HepG2 (cell line): ENCODE measurements at places on chromosomes 5 and 9. TPM values are rescaled to one million over a fixed set of nuclear protein-coding genes. Genes with fewer than 3 reads are reported as not detected.

GRCh38 chr5:109668237-109668636 lies 21.5 kb upstream of the MAN2A1 start:
- no peaks in the 10 kb centered on the region for H3K4me1 ChIP-seq
- H3K27ac ChIP-seq = no peak overlapping the region
- peaks cover 12% of the 10 kb centered on the region; the same call in 2 of the 3 replicates for H3K27me3 ChIP-seq

DNA sequence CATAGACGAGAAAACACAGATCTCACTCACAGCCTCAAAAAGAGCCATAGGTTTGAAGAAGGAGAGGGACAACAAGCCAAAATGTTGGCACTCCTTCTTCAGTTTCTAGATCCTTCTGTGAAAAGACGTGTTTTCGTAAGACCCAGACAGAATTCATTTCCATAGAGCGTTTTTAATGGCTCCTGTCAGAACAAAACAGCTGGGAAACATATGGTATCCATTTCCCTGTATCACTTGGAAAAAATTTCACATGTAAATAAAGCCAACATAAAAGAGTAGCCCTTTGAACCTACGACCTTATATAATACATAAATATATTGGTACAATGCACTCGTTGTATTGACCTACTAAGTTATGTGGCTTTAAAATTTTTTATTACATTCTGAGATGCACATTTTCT lies 108.1 kb downstream of the SNCAIP start:
- no peaks in the 10 kb centered on the region for H3K36me3 ChIP-seq
- H3K4me1 ChIP-seq = no peaks in the 10 kb centered on the region
- H3K27me3 ChIP-seq = no peaks in the 10 kb centered on the region
- DNase-seq = no peak

DNA sequence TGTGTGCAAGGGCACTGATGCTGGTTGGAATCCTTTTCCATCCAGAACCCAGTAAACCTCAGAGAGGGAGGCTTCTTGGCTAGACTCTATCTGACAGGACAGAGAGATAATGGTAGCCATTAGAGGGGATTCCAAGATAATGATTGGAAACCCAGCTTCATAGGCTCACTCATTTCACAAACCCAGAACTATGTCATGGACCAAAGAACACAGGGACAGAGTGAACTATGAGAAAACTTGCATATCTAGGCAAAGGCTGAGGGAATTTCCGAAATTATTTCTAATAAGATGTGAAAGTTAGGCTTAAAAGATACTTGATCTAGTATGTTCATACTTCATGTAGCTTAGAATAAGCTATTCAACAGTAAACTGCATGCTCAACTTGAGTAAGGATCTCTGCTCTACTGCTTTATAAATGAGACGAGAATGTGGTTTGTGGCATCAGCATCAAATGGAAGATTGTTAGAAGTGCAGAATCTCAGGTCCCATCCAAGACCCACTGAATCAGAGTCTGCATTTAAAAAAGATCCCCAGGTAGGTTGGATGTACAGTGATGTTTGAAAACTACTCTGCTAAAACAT lies 261.4 kb downstream of the DMRT2 start:
- no peak overlapping the region for H3K4me3 ChIP-seq
- H3K4me1 ChIP-seq = no peaks in the 10 kb centered on the region
- DNase-seq = no peak
- H3K36me3 ChIP-seq = no peaks in the 10 kb centered on the region
- H3K27ac ChIP-seq = no peak overlapping the region
- H3K27me3 ChIP-seq = no peaks in the 10 kb centered on the region

- peaks cover 13% of the 10 kb centered on the region for H3K27me3 ChIP-seq
- no peak overlapping the region for H3K27ac ChIP-seq
- peak overlapping the region; percentile 33; the same call in 1 of the 2 replicates for H3K4me3 ChIP-seq
- DNase-seq = no peak
- H3K36me3 ChIP-seq = no peaks in the 10 kb centered on the region
Observed at GRCh38 chr5:1652873-1653697, 129.3 kb upstream of the LPCAT1 start.

GRCh38 chr5:33476992-33477391 lies 36.2 kb downstream of the TARS1 start:
- DNase-seq = no peak
- H3K4me3 ChIP-seq = no peak overlapping the region
- H3K27me3 ChIP-seq = no peaks in the 10 kb centered on the region
- H3K27ac ChIP-seq = no peak overlapping the region

GRCh38 chr9:123416176-123416575 lies 60.2 kb downstream of the CRB2 start:
- H3K36me3 ChIP-seq = peaks cover 4% of the 10 kb centered on the region
- no peaks in the 10 kb centered on the region for H3K4me1 ChIP-seq
- H3K27ac ChIP-seq = no peak overlapping the region
- no peak for DNase-seq

- H3K27me3 ChIP-seq = peaks cover 2% of the 10 kb centered on the region
- no peaks in the 10 kb centered on the region for H3K36me3 ChIP-seq
- no peak for DNase-seq
- H3K27ac ChIP-seq = no peak overlapping the region
- no peaks in the 10 kb centered on the region for H3K4me1 ChIP-seq
Observed at GRCh38 chr9:91682806-91683205, 259.2 kb upstream of the NFIL3 start.

DNA sequence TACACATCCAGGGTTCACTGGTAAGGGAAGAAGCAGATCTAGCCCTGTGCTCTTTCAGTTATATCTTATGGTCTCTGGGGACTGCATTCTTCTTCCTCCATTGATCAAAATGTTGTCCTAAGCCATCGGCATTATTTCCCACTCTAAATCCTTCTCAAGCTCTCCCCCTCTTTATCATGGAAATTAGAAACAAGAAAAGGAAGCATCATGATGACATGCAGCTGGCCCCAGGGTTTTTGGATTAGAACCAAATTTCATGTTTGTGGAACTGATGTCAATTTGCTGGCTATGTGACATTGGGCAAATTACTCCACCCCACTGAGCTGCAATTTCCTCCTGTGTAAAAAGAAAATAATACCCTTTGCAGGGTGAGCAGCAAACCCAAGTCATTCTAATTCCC lies 39.5 kb downstream of the MFAP3 start:
- H3K36me3 ChIP-seq = no peaks in the 10 kb centered on the region
- H3K27ac ChIP-seq = no peak overlapping the region
- DNase-seq = no peak
- H3K4me3 ChIP-seq = no peak overlapping the region
- 0 out of 3 replicates have a peak, but pooled peaks cover 4% of the 10 kb centered on the region for H3K27me3 ChIP-seq

DNA sequence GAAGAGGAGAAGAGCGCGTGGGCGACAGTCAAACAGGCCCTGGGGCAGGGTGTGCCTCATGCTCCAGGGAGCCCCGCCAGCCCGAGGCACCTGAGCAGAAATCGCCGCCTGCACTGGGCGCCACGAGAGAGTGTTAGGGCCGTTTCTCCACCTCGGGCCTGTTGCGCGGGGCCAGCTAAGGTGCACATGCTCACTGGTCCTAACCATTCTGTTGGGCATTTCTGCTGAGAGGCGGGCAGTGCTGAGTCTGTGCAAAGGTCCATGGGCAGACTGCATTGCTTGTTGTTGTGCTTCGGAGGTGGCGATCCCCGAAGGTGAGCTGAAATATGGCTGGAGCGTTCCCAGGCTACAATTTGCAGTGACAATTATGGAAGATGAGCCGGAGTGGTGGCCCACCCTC lies 367.8 kb upstream of the SPATA31A5 start:
- no peak overlapping the region for H3K4me3 ChIP-seq
- no peaks in the 10 kb centered on the region for H3K4me1 ChIP-seq
- DNase-seq = no peak
- H3K27me3 ChIP-seq = no peaks in the 10 kb centered on the region
- H3K36me3 ChIP-seq = no peaks in the 10 kb centered on the region
- H3K27ac ChIP-seq = no peak overlapping the region

DNA sequence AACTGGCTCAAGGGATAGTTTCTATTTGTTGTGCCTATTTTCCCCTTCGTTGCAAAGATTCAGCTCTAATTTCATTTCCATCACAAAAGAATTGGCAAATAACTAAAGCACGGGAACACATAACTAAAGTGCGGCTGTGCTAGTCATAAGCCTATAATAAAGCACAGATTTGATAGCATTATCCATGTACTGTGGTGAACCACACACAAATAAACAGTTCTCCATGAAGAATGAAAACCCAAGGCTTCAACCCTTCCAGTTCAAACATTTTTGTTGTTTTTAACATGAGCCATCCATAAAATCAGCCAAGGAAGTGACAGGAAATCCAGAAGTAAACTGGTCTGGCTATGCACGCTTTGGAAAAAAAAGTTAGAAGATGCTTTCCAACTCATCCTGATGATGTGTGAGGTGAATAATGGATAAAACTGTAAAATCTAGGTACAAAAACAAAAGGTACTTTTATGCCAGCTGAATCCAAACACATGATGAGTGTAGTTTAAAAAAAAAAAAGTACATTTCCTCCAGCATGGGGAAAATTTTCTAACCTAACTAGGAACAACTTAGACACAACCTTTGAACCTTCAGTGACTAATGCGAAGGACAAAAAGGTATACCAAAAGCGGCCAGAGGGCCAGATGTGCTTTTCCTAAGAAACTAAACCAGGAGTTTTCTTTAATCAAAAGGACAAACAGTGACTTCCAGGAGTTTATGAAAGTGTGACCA lies 10.2 kb downstream of the ZNF608 start:
- no peak for DNase-seq
- no peaks in the 10 kb centered on the region for H3K36me3 ChIP-seq
- no peak overlapping the region for H3K27ac ChIP-seq
- H3K4me3 ChIP-seq = no peak overlapping the region
- peaks cover 41% of the 10 kb centered on the region for H3K4me1 ChIP-seq

Gene PCA3
- not detected in 2 replicates for total RNA-seq

Gene C7
- 3.5 and 3.6 TPM in 2 replicates for total RNA-seq

Gene IFNK
- not detected in 2 replicates for total RNA-seq

Gene ZNF462
- not detected in 2 replicates for total RNA-seq
